ENCODE measurements at places on chromosomes 3 and 15.

DNA sequence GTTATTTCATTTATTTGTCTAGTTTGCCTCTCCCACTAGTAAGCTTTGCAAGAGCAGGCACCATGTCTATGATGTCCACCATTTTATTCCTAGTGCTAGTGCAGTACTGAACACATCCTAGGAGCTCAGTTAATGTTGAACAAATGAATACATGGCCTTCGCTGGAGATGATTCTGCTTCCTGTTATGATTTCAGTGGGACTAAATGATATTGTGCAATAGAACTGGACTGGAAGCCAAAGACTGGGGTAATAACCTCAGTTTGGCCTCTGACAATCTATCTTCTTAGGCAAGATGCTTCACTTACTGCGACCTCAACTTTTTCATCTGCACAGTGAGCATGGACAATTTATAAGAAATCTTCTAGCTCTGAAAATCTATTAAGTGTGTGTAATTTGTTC lies 191.3 kb downstream of the ADAMTSL3 start:
- DNase-seq: peak; percentile 40

DNA sequence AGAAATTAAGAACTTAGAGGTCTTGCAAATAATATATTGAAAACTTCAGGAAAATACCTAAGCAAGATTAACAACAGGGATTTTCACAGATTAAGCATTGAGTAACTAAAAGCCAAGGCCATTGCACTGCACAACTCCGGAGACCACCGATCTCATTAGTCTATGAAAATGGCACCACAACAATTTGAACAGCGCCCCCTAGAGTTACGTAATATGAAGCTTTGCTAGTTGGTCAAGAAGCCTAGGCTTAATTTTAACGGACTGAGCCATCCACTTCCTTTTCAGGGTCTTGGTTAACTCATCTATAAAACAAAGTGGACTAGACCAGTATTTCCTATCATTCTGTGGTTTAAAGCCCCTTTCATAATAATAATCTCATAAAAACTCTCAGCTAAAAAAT lies 24.8 kb downstream of the TMEM212 start:
- DNase-seq: no peak

GRCh38 chr3:6640907-6641306 lies 220.0 kb upstream of the GRM7 start:
- no peak for DNase-seq

- no peak for DNase-seq
Observed at GRCh38 chr3:166110102-166110501, 272.9 kb upstream of the BCHE start.

DNA sequence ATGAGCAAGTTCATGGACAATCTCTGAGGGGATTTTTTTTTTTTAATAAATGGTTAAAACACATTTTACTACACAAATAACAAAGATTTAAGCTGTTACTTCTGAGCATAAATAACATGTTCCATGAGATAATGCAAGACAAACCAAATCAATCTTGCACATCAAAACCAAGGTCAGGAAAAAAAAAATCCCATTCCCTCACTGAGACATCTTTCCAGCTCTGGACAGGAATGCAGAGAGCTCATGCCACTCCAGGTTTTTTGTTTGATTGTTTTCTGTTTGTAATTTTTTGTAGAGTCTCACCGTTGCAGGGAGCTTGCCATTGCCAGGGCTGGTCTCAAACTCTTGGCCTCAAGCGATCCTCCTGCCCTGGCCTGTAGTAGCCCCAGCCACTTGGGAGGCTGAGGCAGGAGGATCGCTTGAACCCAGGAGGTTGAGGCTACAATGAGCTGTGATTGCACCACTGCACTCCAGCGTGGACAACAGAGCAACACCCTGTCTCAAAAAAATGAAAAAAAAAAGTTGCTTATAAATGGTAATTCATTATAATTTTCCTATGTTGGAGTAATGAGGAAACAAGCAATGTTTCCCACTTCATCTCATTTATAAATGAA lies 14.0 kb downstream of the OSBPL10 start:
- no peak for DNase-seq

DNA sequence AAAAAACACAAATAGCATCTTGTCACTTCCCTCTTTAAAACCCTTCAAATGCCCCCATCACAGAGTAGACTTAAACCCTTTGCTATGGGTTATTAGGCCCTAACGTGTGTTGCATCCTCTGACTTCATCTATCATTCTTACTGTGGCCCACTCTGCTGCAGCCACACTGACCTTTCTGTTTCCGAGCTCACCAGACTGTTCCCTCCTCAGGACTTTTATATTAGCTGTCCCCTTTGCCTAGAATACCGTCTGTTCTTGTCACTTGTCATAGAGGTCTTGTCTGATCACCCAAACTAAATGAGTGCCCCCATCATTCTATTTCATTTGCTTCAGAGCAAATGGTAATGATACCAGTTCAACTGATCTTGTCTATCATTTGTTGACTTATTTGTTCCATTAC lies 877 bp upstream of the FEM1B start:
- no peak for DNase-seq

GRCh38 chr15:87841426-87841998 lies 415.0 kb downstream of the NTRK3 start:
- DNase-seq: no peak

DNA sequence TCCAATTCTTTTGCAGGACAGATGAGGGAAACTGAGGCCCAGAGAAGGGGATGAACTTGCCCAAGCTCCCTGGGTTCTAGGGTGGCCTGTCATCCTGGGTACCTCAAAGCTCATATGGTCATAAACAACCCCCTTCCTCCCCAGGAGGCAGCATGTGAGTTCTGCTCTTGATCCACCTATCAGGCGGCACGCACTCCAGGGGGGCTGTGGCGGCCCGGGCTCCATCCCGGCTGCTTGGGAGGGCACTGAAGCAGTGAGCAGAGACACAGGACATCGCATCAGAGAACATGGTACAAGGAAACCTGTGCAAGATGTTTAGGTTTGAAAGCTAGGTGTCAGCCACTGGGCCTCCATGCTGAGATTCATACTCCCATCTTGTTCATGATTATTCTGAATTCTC lies 34.2 kb downstream of the CPN2 start:
- no peak for DNase-seq

- DNase-seq: no peak
Observed at GRCh38 chr3:73144276-73144675, 82.8 kb downstream of the EBLN2 start.

DNA sequence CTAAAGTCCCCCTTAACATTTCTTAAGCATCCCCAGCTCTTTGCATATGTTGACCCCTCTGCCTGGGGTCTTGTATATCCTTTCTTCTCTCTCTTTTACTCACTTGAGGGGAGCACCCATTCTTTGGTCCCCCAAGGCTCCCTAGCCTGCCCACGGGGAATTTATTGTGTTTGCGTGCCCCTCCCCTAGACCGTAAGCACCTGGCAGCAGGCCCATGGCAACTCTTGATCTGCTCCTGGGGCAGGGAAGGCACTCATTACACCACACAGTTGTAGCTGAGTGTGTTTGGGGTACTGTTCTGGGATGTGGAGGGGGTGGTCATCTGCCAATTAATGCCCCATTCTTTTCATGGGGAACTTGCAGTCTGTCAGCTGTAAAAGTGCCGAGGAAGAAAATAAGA lies 27.3 kb upstream of the SMAD6 start:
- no peak for DNase-seq

- DNase-seq: no peak
Observed at GRCh38 chr3:111311126-111311525, 230.9 kb upstream of the CD96 start.

DNA sequence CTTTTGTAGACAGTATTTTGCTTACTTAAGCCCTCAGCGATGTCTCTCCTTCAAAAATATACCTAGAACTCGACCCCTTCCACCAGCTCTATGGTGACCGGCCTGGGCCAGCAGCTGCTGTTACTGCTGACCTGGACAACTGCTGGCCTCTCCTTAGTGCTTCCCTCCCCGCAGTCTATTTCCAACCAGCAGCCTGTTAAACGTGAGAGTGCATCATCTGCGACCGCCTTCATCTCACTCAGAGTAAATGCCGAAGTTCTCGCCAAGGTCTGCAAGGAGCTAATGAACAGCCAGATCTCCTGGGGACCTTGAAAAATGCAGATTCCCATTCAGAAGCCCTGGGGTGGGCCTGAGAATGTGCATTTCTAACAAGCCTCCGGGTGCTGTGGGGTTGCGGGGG lies 86.7 kb downstream of the RPLP1 start:
- peak; percentile 87 for DNase-seq

DNA sequence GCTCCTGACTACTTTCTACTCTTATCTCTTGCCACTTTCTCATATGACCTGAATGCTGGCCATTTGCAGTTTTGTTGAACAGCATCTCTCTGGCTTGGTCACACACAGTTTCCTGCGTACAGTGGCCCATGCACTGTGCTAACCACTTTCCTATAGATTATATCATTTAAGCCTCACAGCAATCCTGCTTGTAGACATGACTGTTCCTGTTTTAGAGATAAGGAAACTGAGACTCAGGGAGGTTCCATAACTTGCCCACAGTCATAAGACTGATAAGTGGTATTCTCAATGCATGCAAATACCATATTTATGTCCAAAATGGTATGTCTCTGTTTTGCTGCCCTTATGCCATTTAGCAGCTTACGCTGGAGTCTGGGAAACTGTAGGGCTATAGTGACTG lies 229.5 kb downstream of the NR1D2 start:
- no peak for DNase-seq

- DNase-seq: no peak
Observed at GRCh38 chr3:134039161-134039862, 9.6 kb upstream of the SLCO2A1 start.

DNA sequence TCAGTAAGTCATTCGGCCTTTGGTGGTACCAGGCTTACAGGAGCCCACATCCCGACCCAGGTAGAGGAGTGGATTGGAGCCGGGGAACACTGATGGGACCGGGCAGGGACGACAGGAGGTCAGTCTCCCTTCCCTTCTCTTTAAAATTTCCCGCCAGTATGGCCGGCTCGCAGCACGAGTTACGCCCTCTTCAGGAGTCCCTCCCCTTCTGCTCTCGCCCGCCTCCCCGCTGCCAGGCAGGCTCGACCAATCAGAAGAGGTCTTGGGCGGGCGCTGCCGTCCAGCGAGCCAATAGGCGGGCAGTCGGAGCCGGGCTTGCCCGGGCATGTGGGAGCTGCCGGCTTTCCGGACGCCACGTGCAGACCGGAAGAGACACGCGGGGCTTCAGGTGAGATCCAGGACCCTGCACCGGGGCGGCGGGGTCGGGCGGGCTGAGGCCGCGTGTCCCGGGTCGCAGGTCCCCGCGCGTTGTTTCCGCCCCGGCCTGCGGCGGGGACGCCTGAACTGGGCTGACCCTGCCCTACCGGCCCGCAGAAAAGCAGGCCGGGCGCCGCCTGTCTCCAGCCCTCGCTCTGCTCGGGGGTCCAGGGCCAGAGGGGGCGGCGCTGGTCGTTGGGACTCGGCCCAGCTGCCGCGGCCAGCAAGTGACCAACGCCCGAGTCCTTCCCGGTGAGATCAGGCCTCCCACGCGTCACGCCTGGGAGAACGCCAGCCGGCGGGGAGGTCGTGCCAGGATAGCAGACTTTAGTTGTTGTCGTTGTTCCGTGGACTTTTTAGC lies at the start of gene AEN:
Gene AEN (plus strand): TSS at position 346 of the 778 bp plus-strand sequence. CDS start 4,870 bp downstream, outside the sequence.
- DNase-seq: peak; percentile 97

DNA sequence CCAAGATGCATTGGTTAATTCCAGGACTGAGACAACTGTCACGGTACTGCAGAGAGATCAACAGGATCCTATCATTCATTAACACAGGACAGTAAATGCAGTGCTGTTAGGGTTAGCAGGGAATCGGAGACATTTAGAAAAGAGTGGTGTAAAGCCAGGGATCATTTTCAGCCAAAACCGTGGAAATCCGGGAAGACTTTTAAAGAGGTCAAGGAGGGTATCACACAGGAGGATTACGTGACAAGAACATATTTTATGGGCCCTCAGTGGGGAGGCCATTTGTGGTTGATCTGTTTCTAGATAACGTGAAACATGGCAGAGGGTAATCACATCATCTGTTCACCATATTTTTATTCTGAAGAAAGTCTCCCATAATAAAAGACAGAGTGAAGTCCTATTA lies 216.1 kb downstream of the PTPRG start:
- no peak for DNase-seq

Measured in myocyte (in vitro differentiated cells).